ENCODE measurements at places on chromosomes 2 and 18. TPM values are rescaled to one million over a fixed set of nuclear protein-coding genes. Genes with fewer than 3 reads are reported as not detected.

Gene TTN
- total RNA-seq: under 0.01 TPM

Gene RPIA
- 3.9 TPM for total RNA-seq

Gene DNAJC5G
- not detected for total RNA-seq

Gene GALNT3
- total RNA-seq: not detected

Gene CYP26B1
- 11.3 TPM for total RNA-seq

Gene PRKAG3
- total RNA-seq: not detected

Gene IMPACT
- 25.1 TPM for total RNA-seq

Gene FRZB
- total RNA-seq: 0.49 TPM

Gene OXER1
- not detected for total RNA-seq

Gene NR4A2
- 3.1 TPM for total RNA-seq

Gene C1QL2
- total RNA-seq: not detected

Gene REG3A
- not detected for total RNA-seq

Gene RAB1A
- total RNA-seq: 82.0 TPM

Gene MATN3
- total RNA-seq: 0.49 TPM

Gene BMP10
- total RNA-seq: not detected

Gene CGREF1
- 28.2 TPM for total RNA-seq

Gene IFIH1
- total RNA-seq: 3.9 TPM

Gene VIT
- 0.36 TPM for total RNA-seq

Data from cardiac atrium fibroblast (primary cell).